Spinal cord (tissue), 10 donors: ENCODE measurements at places on chromosomes 7 and 10.

- no peak for DNase-seq
Observed at GRCh38 chr7:116279217-116279616, 68.9 kb downstream of the TES start.

DNA sequence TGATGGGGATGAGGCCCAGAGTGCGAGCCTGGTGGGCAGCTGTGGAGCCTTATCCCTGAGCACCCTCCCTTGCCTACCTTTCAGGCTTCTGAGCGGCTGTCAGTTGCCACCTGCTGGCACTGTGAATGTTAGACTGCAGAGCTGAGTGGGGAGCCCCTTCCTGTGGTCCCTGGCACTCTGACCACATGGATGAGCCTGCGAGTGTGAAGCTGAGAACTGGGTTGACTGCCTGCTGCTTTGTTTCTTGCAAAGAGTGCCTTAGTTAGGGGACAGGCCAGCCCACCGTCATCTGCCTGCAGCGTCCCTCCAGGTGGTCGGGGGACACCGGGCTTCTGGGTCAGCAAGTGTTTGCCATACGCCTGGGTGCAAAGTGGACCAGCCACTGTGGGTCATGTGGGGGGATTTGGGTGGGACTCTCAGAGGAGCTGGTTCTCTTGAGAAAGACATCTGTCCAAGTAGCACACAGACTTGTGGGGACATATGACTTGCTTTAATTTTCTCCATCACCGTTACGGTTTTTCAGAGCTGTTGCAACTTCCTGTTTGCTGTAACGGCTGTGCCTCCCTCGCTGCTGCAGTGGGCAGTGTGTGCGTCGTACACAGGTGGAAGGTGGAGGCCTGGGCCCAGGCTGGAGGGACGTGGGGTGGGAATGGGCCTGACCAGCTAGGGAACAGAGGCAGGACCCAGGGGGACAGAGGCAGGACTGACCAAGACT is 13.7 kb downstream of the INPP5A start:
- DNase-seq: no peak

DNA sequence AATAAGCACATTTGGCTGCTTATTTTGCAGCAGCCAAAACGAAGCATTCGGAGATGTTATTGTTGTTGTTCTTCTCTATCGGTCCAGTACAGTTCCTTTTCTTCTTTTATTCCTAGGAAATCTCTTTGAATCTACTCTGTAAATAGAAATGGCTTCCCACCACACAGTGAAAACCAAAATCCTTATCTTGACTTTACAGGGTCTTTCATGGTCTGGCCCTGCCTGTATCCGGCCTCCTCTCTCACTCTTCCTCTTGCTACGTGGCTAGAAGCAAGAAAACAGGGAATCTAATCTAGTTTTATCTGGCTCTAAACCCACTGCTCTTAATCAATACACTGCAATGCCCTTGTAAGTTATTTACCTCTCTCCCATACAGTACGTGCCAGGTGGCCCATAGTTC is 926.0 kb upstream of the C7orf33 start:
- DNase-seq: no peak

- no peak for DNase-seq
Observed at GRCh38 chr10:13686331-13686752, 99.6 kb downstream of the PRPF18 start.

DNA sequence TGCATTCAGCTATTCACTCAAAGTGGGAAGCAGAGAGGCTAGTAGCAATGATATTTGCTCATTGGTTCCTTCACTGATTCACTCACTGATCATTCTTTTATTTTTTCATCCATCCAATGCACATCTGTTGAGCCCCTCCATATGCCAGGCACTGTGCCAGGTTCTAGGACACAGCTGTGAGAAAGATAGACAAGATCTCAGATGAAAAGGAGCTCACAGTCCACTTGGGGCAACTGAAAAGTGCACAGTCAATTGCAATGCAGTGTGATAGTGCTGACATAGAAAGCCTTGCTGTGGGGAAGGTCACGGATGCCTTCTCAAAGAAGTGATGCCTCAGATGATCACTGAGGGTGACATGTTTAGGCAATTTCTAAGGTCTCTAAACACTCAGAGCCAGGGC is 262.3 kb downstream of the PTEN start:
- DNase-seq: no peak

DNA sequence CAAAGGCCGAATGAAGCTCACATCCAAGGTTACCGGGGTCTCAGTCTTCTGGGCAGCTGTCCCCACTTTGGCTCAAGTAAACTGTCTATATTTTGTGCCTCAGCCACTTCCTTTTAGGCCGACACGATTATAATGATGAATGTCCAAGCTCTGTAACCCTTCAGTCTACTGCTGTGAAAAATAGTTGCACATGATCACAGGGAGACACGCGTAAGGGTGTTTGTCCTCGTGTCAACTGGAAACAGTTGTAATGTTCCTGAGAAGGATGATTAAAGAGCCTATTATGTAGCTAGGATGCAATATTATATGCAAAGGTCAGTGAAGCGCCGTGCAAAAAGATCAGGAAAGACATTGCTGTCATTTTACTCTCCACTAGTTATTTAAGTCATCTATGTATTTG is 559.9 kb downstream of the SDK1 start:
- no peak for DNase-seq

DNA sequence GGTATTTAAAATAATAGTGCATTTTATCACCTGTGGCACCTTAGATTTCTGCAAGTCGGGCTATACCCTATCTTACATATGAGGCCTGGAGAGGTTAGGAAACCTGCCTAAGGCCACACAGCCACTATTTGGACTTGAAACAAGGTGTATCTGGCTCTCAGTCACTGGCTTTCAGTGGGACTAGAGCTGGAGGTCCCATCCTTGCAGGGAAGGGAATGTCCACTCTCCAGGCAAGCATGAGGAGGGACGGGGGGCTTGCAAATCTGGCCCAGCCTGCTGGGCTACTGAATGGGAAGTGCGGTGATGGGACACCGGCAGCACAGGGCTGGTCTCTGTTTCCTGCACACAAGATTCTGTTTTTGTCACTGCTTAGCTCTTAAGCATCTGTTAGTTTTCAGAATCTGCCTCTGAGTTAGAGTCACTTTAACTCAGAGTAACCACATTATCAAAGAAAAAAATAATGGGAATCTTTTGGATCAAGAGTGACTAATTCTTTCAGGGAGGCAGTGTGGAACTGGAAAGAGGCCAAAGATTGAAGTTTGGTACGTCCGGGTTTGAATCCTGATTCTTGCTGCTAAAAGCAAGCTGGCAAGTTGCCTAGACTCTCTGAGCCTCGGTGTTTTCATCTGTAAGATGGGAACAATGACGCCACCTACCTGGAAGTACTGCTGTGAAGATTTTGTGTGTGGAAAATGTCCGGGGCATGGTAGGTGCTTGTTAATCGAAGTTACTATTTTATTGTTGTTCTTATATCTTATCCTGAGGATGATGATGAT is 33.8 kb upstream of the HABP2 start:
- DNase-seq: no peak

- DNase-seq: no peak
Observed at GRCh38 chr7:43650457-43651052, 67.6 kb downstream of the STK17A start.

GRCh38 chr7:39615350-39615975 is 7.9 kb upstream of the RALA start:
- DNase-seq: no peak

DNA sequence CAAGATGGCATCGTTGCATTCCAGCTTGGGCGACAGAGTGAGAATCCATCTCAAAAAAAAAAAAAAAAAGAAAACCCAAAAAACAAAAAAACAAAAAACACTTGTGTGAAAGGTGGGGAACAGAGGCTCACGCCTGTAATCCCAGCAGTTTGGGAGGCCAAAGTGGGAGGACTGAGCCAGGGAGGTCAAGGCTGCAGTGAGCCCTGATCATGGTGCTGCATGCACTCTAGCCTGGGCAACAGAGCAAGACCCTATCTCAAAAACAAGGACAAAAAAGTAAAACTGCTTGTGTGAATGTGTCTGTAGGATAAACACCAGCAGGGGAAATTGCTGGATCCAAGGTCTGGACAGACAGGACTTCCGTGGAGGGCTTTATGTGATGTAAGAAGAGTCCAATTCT is 4.5 kb downstream of the PAOX start:
- no peak for DNase-seq

DNA sequence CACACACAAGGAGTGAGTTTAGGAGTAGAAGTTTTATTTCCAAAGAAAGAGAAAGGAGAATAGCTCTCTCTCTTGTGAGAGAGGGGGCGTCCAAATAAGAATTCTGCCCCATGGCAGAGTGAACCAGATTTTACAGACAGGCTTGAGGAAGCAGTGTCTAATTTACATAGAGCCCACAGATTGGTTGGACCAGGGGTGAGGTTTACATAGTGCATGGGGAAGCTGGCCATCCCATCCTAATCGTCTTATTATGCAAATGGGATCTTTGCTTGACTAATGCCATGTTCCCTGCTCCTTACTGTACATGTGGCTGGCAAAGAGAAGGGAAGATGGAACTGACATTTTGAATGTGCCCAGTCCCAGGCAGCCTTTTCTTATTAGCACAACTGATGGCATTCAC is 60.0 kb upstream of the ACSM6 start:
- DNase-seq: no peak

DNA sequence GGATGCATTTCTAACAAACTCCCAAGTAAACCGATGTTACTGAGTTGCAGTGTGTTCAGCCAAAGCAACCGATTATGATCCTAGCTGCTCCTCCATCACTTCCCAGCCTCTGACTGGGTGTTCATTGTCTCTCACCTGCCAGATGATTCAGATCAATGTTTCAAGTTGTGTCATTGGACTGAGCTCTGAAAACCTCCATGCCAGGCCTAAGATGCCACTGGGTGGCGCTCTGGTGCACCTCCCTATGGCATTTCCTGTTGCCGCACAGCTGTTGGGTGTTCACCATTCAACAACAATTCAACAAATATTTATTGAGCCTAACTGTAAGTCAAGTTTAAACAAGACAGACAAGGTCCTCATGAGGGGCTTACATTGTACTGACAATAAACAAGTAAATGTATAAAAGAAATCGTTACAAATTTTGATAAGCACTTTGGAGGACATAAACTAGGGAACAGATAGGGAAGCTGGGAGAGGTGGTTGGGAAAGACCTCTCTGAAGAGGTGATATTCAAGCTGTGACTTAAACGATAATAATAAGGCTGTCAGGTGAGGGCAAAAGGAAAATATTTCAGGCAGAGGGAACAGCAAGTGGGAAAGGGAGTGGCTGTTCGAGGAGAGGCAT is 22.8 kb downstream of the RGR start:
- no peak for DNase-seq

- DNase-seq: no peak
Observed at GRCh38 chr7:83468251-83468739, 180.6 kb downstream of the SEMA3E start.

DNA sequence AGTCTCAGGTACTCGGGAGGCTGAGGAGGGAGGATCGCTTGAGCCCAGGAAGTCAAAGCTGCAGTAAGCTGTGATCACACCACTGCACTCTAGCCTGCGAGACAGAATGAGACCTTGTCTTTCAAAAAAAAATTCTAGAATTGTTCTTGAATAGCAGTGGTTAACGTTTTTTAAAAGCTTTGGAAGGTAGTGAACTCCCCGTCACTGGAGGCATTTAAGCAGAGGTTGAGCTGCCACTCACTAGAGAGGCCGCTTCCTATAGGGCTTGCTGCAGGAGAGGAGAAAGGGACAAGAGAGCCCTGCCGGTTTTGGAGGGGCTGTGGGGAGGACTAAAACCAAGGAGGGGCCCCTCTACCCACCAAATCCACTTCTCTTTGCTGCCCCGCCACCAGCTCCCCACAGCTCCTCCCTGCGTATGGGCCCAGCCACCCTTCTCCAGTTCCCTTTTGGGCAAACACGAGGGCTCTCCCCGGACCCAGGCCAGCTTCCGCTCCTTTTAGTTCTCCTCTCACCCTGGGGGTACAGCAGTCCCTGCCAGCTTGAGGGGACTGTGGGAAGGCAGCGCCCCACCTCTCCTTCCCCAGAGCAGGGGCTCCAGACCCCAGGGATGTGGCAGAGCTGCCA is 86.9 kb upstream of the GTF2I start:
- DNase-seq: no peak

DNA sequence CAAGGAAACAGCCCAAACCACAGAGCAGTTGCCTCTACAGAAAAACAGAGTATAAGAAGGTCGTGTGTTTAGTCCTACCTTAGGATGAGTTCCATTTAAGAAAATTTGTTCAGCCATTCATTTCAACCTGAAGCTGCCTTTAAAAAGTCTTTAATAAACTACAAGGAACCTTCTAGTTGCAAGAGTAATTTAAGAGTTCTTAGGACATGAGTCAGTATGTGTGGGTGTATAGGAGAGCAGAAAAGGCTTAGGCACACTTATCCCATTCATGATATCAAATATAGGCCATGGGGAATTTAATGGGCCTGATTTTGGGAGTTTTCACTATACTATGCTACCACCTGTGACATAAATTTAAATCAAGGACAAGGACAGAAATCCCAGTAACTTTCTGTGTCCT is 496.8 kb downstream of the TFEC start:
- DNase-seq: no peak

- no peak for DNase-seq
Observed at GRCh38 chr10:95171336-95171735, 22.7 kb upstream of the ACSM6 start.

GRCh38 chr7:44377681-44378421 is 52.5 kb upstream of the CAMK2B start:
- no peak for DNase-seq
